WTC11 (cell line): ENCODE measurements at places on chromosomes 2 and 18. TPM values are rescaled to one million over a fixed set of nuclear protein-coding genes. Genes with fewer than 3 reads are reported as not detected.
A peak's percentile ranks its signal among the peaks of the same experiment; 100 is the strongest.

COL4A4 gene
- total RNA-seq = 1.9 to 3.1 TPM (median 1.9 TPM) in 3 replicates

LYPD1 gene
- total RNA-seq = 2.8 to 4.7 TPM (median 4.1 TPM) in 3 replicates

FOXD4L1 gene
- 0.09 TPM in 1 of 3 replicates, not detected in the others for total RNA-seq

DSC3 gene
- total RNA-seq = 2.1 to 2.8 TPM (median 2.6 TPM) in 3 replicates

EML6 gene
- total RNA-seq = 1.9 to 2.5 TPM (median 2.1 TPM) in 3 replicates

LIPT1 gene
- total RNA-seq = 7.1 to 9.7 TPM (median 8.1 TPM) in 3 replicates

ANO7 gene
- total RNA-seq = 8.0 to 8.8 TPM (median 8.6 TPM) in 3 replicates

CAVIN2 gene
- total RNA-seq = 0.14 to 0.28 TPM (median 0.27 TPM) in 3 replicates

FBXO48 gene
- total RNA-seq = 1.3 to 1.5 TPM (median 1.3 TPM) in 3 replicates

GPBAR1 gene
- total RNA-seq = 0.20 to 0.39 TPM (median 0.25 TPM) in 3 replicates

PKP4 gene
- total RNA-seq = 66.3 to 78.9 TPM (median 69.3 TPM) in 3 replicates

SGPP2 gene
- 0.07 to 0.11 TPM (median 0.07 TPM) in 3 replicates for total RNA-seq

ALPP gene
- 0.14 to 0.20 TPM (median 0.14 TPM) in 3 replicates for total RNA-seq

PRSS56 gene
- total RNA-seq = not detected in 3 replicates

GRCh38 chr2:86624267-86624547 lies 542 bp upstream of the RNF103 start:
- DNase-seq = no peak

GRCh38 chr2:105796131-105796638 lies 51.5 kb downstream of the NCK2 start:
- DNase-seq = no peak

GRCh38 chr18:45879681-45880655 lies 54.5 kb downstream of the SIGLEC15 start:
- DNase-seq = peak; percentile 83

DNA sequence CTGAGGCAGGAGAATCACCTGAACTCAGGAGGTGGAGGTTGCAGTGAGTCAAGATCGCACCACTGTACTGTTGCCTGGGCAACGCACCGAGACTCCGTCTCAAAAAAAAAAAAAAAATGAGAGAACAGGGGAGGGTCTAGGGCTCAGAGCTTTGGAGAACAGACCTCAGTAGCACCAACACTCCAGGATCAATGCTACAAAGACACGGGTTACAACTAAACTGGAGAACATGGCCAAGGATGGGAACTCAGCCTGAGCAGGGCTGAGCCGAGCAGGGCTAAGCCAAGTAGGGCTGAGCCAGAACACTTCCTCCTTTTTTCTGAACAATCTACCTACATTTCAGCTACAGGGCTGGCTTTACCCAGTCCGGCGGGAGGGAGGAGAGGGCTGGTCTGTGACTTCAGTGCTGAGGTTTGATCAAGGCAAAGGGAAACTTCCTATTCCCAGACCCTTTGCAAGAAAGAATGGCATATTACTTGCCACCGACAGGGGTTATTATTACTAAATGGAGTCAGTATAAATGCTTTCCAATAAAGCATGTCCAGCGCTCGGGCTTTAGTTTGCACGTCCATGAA lies 2.9 kb upstream of the CASP8 start:
- no peak for DNase-seq

DNA sequence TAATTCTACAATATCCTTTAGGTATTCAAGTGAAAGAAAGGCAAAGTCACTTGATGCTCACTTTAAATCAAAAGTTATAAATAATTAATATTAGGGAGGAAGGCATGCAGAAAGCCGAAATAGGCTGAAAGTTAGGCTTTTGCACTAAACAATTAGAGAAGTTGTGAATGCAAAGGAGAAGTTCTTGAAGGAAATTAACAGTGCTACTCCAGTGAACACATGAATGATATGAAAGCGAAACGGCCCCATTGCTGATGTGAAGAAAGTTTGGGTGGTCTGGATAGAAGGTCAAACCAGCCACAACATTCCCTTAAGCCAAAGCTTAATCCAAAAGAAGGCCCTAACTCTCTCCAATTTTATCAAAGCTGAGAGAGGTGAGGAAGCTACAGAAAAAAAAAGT lies 103.1 kb upstream of the CXCR4 start:
- no peak for DNase-seq

- no peak for DNase-seq
Measured at GRCh38 chr18:70182548-70182947, 22.9 kb downstream of the RTTN start.

DNA sequence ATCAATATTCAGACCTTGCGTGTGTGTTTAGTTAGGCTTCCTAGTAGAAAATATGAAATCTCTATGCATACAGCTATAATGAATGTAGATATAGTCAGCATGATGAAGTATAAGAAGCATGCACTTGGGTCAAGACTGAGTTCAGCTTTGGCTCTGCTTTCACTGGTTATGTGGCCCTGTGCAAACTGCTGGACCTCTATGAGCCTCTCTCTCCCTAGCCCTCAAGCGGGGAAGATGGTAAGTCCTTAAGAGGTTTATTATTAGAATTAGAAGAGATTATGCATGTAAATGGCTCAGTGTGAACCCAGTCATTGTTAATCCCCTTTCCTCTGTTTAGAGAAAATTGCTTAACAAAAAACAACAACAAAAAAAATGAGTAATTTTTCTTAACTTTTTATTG lies 178.8 kb upstream of the NXPH2 start:
- DNase-seq = no peak

- DNase-seq = no peak
Measured at GRCh38 chr2:18903750-18904149, 314.4 kb upstream of the NT5C1B start.

DNA sequence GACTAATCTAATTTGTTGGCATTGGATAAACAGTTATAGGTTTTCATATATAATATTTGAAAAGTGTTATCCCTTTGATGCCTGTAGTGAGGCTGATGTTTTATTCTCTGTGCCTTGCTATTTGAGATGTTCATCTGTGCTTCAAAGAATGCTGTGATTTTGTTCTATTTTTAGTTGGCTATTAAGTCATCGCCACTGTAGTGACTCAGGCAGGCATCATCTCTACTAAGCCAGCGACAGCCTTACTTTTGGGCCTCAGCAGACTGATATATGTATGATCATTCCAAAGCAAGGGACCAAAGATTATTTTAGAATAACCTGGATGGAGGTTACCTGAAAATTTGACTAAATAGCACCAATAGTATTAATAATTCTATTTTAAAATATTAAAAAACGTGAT lies 1674.5 kb upstream of the NXPH2 start:
- no peak for DNase-seq

DNA sequence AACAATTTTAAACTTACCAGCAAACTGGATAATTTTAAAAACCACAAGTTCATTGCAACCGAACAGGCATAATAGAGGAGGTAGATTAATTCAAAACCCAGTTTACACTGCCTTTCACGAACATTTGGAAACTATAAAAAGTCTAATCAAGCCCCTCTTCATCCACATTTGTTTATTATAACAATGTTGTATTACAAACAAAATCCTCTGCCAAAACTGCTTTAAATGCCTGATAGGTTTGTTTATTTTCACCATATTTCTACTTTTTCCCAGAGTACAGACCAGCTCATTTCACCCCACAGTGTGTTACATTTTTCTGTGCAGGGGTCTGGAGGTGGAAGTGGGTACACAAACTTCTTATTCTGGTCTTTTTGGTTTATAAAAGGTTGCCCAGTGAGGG lies 184.2 kb downstream of the OSR1 start:
- DNase-seq = no peak

GRCh38 chr2:18430996-18431748 lies 129.3 kb downstream of the RDH14 start:
- no peak for DNase-seq

DNA sequence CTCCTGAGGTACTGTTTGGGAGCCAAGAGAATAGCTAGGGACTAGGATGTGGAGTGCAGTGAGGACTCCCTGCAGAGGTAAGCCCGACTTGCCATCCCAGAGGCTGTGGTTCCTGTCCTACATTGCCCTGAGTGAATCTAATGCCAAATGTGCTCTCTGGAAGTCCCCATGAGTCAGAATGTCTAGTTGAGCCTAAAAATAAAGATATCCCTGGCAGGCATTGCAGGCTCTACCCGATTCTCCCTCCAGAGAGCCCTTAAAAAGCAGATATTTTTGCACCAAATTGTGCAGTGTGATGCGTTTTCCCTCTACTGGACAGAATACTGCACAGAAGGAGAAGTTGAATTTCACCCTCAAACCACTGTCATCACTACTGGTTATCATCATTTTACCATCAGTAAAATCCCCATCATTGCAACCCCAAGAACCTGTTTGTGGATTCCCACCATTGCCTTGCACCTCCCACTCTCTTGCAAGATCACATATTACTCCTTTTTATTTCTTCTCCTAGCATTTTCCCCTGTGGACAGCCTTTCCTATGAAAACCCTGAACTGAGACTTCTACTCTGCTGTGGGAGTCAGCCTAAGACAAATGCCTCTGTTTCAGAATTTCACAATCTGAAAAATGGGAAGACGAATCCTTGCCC lies 98.0 kb downstream of the MARCHF4 start:
- DNase-seq = no peak

- no peak for DNase-seq
Measured at GRCh38 chr18:38957736-38958135, 1392.1 kb upstream of the CELF4 start.

- DNase-seq = no peak
Measured at GRCh38 chr2:20506201-20506685, 59.4 kb downstream of the RHOB start.

GRCh38 chr2:61161888-61162287 lies at the start of gene C2orf74:
TSS of gene C2orf74 (plus strand) at chr2:61162188. CDS start at chr2:61162515, 327 bp downstream.
- no peak for DNase-seq

DNA sequence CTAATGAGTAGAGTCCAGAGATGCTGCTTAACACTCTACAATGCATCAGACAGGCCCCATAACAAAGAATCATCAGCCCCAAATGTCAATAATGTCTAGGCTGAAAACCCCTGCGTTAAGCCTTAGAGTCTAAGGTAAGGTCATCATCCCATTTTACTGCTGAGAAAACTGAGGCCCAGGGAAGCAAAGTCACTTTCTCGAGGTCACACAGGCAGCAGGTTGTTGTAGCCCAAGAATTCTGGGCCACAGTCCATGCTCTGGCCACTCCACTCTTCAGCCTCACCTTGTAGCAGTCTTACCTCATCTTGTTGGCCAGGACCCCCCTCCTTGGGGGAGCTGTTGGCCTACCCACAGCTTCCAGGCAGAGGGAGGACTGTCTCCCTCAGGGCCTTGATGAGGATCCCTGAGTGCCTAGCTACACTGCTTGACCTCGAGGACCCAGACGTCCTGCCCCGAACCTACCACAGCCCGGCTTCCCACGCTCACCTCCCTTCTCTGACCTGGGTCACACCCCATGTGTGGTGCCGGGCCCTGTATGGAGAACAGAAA lies 54.4 kb downstream of the SMAD7 start:
- no peak for DNase-seq

DNA sequence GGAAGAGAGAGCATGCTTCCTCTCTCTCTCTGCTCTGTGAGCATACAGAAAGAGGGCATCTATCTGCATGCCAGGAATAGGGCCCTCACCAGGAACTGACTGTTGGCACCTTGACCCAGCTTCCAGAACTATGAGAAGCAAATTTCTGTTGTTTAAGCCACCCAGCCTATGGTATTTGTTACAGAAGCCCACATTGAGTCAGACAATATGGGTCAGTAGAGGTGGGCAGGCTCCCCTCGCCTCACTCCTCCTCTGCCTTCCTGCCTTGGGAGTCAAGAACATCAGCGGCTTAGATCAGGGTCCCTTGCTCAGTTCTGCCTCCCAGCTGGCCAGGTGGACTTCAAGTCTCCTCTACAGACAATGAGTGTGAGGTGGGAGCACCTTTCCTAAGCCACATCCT lies 92.3 kb downstream of the COPS8 start:
- no peak for DNase-seq

- no peak for DNase-seq
Measured at GRCh38 chr2:73104933-73105332, 7.8 kb downstream of the RAB11FIP5 start.

- no peak for DNase-seq
Measured at GRCh38 chr2:149926149-149926548, 338.6 kb upstream of the MMADHC start.
